Cerebellar nuclear complex (tissue), 1 donor: ENCODE measurements at places on chromosomes 6 and 20.

DNA sequence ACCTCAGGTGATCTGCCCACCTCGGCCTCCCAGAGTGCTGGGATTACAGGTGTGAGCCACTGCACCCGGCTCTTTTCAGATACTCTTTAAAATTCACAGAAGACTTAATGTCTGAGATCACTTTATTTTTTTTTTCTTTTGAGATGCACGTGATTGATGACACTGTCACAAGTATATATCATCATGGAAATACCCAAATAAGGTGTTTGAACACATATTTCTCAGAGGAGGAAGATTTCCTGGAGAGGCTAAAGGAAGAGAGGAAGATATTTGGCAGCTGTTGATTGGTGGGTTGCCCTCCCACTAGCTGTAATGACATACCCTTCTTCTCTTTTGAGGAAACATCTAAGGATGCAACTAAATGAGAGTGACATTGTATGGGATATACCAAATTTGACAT, 225.9 kb upstream of the CITED2 start:
- no peak for DNase-seq

- DNase-seq: no peak
Measured at GRCh38 chr6:26445934-26446667, 5.8 kb downstream of the BTN3A3 start.

- no peak for DNase-seq
Measured at GRCh38 chr6:76770281-76770680, 693.0 kb downstream of the HTR1B start.

DNA sequence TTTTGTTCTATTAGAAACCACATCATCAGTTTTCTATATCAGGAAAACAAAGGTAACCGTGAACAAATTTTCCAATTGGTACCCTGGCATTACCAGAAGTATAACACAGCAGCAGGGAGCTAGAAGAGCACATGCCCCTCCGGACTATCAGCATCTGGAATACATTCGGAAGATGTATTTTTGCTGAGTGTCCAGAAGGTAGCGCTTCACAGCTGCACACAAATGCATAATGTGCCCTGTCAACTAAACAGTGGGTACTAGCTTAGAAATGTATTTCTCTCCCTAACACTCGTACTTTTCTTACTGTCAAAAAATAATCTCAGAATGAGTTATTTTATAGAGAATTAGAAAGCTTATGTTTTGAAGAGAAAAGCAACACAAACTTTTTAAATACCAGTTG, 77.6 kb downstream of the HUS1B start:
- no peak for DNase-seq

GRCh38 chr20:32224463-32224862, 16.8 kb downstream of the POFUT1 start:
- no peak for DNase-seq

- DNase-seq: no peak
Measured at GRCh38 chr6:76771059-76771634, 692.1 kb downstream of the HTR1B start.
